Fibroblast of the conjunctiva (primary cell): ENCODE measurements at places on chromosomes 1 and 21.

GRCh38 chr1:175591083-175591743, 152.2 kb downstream of the TNR start:
- no peak for DNase-seq

DNA sequence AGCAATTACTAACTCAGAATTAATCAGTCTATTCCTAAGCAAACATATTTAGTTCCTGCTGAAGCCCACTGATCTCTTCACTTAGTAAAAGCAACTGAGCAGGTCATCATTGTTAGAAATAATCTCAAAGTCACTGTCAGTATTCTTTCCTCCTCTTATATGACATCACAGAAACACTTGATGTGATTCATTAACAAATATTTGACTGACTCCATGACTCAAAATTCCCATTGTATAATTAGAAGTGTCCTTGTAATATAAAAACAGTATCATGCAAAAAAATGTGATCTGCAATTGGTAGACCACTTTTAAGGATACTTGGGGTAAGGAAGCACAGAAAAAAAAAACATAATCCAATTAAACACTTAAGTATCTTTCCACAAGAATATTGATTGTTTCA, 194.4 kb downstream of the DPYD start:
- DNase-seq = no peak

DNA sequence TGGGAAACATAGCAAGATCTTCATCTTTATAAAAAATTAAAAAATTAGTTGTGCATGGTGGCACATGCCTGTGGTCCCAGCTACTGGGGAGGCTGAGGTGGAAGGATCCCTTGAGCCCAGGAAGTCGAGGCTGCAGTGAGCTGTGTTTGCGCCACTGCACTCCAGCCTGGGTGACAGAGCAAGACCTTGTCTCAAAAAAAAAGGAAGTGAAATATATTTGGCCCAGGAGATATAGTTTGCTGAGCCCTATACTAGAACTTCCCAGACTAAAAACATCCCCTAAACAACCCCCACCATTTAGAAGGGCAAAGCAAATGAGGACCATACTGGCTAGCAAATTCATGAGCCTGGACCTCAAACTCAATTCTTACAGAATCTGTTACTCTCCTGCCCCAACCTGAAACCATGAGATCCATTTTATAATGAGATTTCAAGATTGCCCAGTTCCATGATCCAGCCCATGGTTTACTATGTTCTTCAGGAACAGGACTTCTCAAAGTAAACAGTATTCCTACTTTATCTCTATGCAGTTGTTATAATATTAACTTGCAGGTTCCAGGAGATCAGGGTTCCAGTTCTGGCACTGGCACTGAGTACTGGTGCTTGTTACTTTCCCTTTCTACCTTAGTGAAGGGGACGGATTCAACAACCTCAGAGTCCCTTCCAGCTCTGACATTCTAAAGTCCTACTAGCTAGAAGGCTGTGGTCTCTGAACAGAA, 48.9 kb upstream of the TADA1 start:
- DNase-seq = no peak

- DNase-seq = no peak
These were observed 415.7 kb upstream of the DAB1 start for GRCh38 chr1:57839526-57839925.

DNA sequence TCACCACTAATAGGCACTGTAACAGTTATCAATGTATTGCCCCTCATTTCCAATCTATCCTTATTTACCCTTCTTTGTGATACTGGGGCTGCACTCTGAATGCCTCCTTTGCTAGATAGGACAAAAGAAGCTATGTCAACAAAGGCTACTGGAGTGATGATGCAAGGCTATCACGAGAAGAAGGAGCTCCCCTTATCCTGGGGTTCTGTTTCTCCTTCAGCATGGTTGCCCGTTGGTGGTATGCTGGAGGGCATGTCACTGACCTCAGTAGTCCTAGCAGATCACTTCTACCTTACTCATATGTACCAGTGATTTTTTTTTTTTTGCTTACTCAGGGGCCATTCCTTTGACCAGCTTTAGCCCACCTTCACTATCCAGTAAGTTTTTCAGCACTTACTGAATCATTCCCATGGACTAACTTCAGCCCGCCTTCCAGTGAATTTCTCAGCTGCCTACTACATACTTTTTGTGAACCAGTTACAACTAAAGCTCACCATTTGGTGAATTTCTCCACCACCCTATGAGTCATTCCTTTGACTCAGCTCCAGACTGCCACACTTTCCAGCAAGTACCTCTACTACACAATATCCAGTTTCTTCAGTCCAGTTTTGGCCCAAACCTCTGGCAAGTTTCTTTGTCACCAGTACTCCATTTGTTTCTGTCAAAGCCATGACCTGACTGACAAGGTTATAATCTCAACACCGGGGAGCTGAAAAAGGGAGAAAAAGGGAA, 944.5 kb downstream of the KCNT2 start:
- peak; percentile 37 for DNase-seq

DNA sequence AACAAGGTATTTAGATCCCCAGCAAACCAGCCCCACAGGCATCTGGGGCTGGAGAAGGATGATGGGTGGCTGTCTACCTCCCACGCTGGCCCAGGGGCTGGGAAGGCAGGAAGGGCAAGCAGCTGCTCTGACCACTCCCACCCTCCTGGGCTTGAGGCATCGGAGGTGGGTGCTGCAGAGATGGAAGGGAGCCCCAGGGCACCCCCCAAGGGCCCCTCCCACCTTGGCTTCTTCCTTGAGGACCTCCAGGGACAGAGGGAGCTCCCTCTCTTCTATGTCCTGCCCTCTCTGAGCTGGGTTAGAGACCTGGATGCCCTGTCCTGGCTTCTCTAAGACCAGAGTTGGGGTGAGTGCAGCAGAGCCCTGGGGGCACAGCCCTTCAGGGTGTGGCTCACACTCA, 3.1 kb downstream of the CD52 start:
- DNase-seq = no peak

DNA sequence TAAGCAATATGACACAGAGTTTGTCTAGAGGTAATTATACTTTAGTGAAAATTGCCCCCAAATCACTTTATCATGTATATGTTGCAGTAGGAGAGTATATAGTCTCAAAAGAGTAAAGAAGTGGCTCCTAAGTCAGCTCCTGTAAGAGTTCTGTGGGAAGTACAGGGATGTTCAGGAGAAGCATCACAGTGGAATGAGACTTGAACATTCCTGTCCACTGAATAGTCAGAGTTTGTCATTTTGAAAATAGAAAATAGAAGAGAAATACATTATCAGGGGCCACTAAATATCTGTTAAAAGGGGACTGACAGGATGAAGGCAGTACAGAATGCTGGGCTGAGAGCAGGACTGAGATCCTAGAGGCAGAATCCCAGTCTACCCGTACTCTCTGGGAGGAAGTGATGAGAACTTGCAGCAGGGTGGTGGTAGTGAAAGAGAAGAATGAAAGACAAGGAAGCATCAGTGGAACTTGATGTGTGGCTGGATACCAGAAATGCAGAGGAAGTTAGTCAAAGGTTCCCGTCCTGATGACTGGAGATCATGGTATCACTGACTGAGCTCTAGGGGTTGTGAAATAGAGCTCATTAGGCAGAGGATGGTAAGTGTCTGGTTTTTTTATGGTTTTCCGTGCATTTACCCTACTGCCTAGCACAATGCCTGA, 153.4 kb downstream of the FMN2 start:
- no peak for DNase-seq

DNA sequence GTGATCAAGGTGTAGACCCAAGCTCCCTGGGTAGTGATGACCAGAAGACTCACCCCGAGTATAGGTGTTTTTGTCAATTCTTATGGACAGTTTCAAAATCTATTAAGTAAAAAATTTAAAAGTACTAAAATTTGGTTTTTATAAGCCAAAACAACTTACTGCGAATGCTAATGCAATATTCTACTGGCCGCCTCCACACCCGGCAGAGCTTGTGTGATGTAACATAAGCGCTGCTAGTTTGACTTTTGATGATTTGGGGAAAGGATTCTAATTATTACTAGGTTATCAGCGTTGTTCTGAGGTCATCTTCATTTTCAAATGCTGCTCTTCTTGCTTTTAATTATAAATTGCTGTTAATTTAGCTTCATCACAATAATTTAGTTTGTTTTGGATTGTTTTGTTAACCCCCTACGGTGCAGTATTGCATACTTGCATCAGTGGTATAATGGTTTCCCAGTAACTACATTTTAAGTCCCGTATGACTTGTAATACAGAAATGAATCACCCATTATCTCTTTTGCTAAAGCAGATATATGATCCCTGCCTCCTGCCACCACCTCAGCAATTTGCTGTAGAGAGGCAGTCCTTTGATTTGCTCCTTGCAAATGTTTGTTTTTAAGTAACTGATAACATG, 178.0 kb downstream of the SDCCAG8 start:
- DNase-seq = no peak

DNA sequence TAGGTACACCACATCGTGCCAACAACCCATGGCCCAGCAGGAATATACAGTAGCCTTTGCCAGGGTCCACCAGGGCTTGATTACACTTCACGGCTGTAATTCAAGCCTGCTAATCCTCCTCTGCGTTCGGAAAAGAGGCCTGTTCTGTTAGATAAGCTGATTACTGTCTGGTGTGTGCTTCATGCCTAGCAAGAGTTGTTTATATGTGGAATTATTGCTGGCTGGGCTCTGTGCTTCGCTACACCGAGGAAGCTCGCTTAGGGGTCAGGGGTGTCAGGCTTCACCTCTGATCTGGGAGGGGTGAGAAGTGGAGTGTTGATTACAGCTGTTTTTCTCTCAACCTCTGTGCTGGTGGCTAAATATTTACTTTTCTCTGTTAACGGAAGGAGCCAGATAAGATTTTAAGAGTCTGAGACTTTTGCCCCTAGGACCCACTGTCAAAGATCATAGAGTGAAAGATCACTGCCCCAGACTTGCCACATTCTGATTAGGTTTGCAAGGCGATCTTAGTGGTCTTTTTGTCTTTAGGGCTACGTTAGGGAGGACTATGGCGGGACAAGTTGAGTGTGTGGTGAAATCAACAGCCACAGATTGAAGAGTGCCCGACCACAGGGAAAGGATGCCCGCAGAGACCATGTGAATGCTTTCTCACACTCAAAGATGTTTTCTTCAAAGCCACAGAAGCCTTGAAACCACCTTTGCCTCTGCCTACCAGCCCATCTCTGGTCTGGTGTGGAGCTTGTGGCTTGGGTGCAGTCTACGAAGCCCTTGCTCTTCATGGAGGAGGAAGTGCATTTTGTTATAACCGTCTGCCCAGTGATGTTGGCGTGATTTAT, 216.1 kb downstream of the PBX1 start:
- no peak for DNase-seq

DNA sequence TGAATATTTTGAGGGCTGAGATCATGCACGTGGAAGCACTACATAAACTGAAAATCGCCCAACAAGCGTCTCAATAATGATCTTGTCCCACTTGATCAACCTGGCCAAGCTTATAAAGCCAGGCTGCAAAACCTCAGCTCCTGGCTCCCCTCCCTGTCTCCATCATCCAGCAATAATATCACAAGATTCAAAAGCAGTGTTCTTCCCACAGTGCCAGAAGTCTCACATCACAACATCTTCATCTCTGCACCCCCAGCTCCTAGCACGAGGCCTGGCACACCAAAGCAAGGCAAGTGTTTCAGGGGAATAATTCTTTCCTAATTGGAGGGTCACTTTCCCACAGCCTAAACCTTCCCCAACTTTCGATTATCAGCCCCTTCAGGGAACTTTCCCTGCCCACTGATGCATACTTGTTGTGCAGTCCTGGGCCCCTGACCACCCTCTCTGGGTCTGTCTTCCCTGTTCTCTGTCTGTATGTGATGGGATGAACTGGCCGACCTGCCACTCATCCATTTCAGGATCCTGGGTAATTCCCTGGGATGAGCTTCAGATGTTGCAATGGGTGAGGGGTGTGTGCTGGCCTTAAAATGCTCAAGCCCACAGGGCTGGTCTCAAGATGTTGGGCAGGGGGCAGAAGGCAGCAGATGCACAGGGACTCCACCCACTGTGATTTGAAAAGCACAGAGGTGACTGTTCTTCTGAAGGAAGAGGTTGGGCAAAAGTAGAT, 129.0 kb downstream of the DMRTB1 start:
- no peak for DNase-seq

DNA sequence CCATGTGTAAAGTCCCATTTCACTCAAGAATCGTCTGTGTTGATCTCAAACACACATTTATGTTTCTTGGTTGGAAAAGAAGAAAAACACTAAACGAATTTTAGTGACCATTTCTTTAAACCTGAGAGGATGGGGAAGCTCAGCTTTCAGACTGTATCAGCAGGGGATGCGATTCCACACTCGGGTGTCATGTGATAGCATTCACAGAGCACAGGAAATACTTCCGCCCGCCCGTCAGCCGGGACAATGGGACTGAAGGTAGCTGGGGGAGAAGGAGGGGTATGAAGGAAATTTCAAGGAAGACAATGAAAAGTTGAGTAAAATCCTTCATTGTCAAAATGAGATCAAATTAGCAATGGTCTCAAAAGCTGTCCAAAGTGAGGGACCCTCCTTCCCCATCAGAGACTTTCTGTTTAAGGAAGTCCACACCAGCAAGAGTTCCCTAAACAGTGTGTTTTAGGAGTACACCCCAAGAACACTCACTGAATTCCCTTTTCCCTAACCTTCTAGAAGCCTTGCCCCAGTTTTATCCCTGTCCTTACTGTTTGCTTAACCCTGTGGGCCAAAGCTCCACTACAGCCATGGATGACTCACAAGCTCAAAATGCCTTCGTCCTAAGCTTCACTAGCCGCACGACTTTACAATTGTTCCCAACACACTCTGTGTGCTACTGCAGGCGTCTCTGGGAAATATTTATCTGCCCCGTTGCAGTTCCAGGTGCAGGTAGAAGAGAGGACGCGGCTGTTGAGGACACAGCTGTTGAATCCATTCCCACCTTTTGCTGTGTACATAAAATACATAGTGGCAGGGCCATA, 51.4 kb upstream of the SIM2 start:
- no peak for DNase-seq

GRCh38 chr1:46086576-46086975, 45.9 kb downstream of the PIK3R3 start:
- no peak for DNase-seq

DNA sequence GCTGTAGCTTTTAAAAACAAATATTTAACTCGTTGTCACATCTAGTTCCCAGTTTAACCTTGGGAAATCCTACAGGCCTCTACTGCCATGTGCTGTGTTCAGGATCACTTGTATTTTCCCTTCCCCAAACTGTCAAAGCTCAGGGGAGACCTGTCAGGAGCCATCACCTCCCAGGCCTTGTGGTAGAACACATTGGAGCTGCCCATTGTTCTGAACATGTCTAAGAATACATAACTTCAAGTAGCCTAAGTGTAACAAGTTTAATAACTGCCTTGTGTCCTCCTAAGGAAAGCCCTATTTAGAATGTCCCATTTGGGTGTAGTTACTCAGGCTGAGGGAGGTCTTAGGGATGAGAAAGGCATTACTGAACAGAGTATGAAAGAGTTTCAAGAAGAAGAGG, 28.6 kb upstream of the PIGC start:
- no peak for DNase-seq
